Cardiac muscle cell (in vitro differentiated cells and primary cell): ENCODE measurements at places on chromosomes 3 and 15. TPM values are rescaled to one million over a fixed set of nuclear protein-coding genes. Genes with fewer than 3 reads are reported as not detected.
A peak's percentile ranks its signal among the peaks of the same experiment; 100 is the strongest.

GRCh38 chr15:81301815-81302399, 22.0 kb downstream of the STARD5 start:
- H3K27ac ChIP-seq, result no peak overlapping the region
- H3K4me3 ChIP-seq, result no peak overlapping the region
- no peaks in the 10 kb centered on the region for H3K4me1 ChIP-seq
- no peak for DNase-seq
- no peaks in the 10 kb centered on the region for H3K27me3 ChIP-seq

Gene ARL14
- total RNA-seq, result not detected in 2 replicates

DNA sequence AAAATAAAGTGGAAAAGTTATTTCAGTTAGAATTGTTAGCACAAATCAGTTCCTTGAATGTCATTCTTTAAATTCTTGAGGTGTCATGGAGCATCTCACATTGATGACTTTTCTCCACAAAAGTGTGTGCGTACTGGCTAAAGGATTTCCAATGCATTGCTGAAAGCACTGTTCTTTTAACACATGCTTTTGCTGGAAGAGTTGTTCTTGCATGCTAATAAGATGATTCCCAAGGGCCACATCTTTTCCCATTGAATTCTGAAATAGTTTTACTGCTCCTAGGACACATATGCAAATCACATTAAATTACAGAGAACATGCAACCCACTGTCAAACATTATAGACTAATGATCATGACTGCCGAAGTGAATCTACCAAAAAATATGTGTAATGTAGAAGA, 516.3 kb upstream of the CADM2 start:
- H3K4me3 ChIP-seq, result no peak overlapping the region
- no peaks in the 10 kb centered on the region for H3K36me3 ChIP-seq
- H3K4me1 ChIP-seq, result no peaks in the 10 kb centered on the region
- H3K27me3 ChIP-seq, result no peaks in the 10 kb centered on the region
- no peak overlapping the region for H3K27ac ChIP-seq

DNA sequence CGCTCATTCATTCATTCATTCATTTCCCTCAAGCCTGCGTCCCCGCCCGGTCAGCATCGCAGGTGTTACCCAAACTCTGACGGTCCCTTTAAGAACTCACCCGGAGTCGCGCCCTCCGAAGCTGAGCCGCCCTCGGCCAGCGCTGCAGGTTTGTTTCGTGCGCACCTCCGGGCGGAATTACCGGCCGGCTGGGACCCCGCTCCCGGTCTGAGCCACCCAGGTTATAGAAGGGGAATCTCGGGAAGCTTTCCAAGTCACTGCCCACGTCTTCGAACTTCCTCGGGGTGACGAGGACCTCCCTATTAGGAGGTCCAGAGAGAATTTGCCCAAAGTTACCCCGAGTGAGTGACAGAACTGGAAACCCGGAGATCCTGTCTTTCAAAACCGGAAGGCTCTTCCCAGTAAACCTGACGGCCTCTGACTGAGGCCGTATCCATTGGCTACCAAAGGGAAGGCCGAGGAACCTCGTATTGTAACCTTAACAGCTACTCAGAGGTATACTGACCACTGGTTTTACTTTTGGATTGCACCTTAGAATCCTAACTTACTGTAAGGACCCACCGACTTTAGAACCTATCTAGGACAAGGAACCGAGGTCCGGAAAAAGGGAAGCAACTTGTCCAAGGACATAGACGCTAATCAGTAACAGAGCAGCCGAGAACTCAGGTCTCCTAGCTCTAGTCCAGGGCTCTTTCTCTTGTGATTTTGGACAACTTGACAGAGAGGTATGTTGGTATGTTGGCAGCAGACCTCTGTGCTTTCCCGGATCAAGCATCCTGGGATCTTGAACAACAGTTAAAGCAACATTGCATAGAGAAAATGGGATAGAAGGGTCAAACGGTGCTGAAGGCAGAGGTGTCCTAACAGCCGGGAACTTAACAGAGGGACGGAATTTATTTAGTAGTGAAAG, 788 bp upstream of the DLG1 start:
- peaks cover 11% of the 10 kb centered on the region for H3K4me1 ChIP-seq
- peak overlapping the region; percentile 82 for H3K4me3 ChIP-seq

GRCh38 chr3:115469649-115470048, 153.7 kb upstream of the GAP43 start:
- no peaks in the 10 kb centered on the region for H3K27me3 ChIP-seq

- no peak overlapping the region for H3K27ac ChIP-seq
- H3K4me1 ChIP-seq, result no peaks in the 10 kb centered on the region
- no peaks in the 10 kb centered on the region for H3K36me3 ChIP-seq
- no peaks in the 10 kb centered on the region for H3K27me3 ChIP-seq
Observed at GRCh38 chr3:191221638-191222037, 22.6 kb downstream of the OSTN start.

Gene RBMS3
- 17.5 and 20.8 TPM in 2 replicates for total RNA-seq

DNA sequence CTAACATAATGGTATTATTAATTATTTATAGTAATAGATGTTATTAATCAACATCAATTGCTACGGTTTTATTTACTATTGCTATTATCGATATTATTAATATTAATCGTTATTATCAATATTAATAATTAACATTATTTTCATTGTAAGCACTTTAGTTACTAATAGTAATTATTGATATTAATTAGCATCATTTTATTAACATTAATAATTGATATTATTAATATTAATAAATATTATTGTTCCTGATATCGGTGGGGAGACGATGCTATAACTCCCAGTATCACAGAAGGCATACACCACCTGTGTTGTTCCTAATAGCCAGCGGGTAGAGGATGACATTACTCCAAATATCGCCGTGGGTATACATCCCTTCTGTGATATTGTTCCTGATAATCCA, 335.5 kb downstream of the MEX3B start:
- no peaks in the 10 kb centered on the region for H3K4me1 ChIP-seq
- H3K27me3 ChIP-seq, result no peaks in the 10 kb centered on the region

DNA sequence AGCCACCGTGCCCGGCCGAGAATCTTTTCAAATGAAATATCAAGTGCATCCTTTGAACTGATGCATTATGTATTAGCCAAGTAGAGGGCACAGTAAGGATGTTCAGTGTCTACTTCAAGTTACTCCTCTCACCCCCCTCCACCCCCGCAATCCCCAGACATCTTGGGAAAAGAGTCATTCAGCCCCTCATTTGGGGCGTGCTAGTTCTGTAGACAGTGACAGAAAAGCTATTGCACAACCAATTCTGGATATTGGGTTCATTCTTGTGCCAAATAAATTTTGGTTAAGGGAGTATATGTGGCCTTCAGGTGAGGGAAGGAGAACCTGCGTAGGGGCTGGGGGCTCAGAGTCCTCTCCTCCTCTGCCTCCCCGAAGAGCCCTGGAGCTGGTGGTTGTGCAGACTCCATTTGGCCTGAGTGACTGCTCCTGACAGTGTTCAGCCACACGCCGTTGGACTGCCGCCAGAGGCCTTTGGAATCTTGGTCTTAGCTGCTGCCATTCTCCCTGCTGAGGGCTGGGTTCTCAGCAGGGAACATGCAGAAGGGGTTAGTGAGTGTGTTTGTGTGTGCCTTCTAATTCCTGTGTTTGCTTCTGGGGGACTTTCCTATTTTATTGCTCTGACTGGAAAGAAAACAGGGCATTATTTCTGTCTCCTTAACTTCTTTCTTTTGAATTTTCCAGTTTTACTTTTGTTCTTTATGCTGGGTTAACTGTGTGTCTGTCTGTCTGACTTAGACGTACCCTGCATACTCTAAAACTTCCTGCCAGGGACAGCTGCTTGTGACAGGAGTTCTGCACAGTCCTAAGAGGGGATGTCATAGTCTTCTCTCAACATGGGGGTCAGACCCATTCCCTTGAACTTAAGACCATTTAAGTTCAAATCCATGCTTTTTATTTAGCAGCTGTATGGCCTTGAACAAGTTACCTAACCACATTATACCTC, 21.0 kb downstream of the RARB start:
- no peaks in the 10 kb centered on the region for H3K36me3 ChIP-seq
- H3K4me3 ChIP-seq, result no peak overlapping the region
- H3K4me1 ChIP-seq, result peaks cover 24% of the 10 kb centered on the region

- no peaks in the 10 kb centered on the region for H3K4me1 ChIP-seq
- no peaks in the 10 kb centered on the region for H3K36me3 ChIP-seq
- no peak overlapping the region for H3K4me3 ChIP-seq
- DNase-seq, result no peak
- no peak overlapping the region for H3K27ac ChIP-seq
- H3K27me3 ChIP-seq, result no peaks in the 10 kb centered on the region
Observed at GRCh38 chr3:161393803-161394202, 22.5 kb upstream of the SPTSSB start.

Gene GNB4
- 19.9 and 26.7 TPM in 2 replicates for total RNA-seq

Gene NOX5
- total RNA-seq, result 0.12 and 0.25 TPM in 2 replicates

Gene RPL14
- total RNA-seq, result 427 and 486 TPM in 2 replicates

GRCh38 chr3:195238586-195239118, 32.3 kb downstream of the XXYLT1 start:
- no peaks in the 10 kb centered on the region for H3K36me3 ChIP-seq
- no peak overlapping the region for H3K27ac ChIP-seq
- no peaks in the 10 kb centered on the region for H3K27me3 ChIP-seq
- DNase-seq, result no peak

GRCh38 chr15:68871507-68871906, 50.8 kb upstream of the ANP32A start:
- H3K27me3 ChIP-seq, result no peaks in the 10 kb centered on the region
- no peak overlapping the region for H3K27ac ChIP-seq
- H3K4me1 ChIP-seq, result no peaks in the 10 kb centered on the region

DNA sequence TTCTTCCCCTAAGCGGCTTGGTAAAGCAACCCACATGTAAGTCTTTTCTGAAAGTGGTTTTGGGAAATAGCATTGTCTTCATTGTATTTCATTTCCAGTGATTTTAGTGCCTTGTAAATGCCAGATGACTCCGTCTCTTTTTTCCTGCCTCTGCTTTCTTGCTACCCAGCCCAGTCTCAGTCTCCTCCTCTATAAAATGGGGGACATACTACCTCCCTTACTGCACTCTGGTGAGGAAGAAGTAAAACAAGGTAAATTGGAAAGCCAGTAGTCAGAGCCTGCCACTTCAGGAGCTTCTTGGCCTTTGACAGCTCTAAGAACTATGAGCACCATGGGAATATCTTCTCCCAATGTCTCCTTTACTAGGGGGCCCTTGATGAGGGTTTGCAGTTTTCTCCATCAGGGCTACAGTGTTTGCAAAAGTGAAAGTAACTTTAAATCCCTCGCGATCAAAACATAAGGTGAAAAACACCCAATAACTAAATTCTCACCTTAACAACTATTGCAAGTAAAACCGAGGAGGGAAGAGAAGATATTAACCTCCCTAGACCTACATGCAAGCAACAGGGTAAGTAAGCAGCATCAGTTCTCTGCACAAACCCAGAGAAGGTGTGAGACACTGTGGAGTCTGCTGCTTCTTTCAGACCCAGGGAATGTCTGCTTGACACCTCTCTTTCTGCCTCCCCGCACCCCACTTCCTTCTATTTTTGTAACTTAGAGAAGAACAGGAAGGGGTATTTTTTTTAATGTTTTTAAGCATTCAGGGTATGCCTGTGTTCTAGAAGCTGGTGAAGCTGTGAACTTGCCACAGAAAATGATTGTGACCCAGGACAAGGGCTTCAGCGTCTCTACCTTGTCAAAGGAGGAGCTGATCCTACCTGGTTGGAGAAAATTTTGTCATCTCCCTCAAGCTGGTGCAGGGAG, 159.1 kb upstream of the EOMES start:
- H3K27ac ChIP-seq, result no peak overlapping the region
- no peaks in the 10 kb centered on the region for H3K36me3 ChIP-seq
